ENCODE measurements at places on chromosomes 5 and 9.

- no peak for DNase-seq
These were observed at the start of gene GHR for GRCh38 chr5:42423285-42424165. TSS of gene GHR (plus strand) at chr5:42423439. CDS start at chr5:42565875, 142,436 bp downstream.

DNA sequence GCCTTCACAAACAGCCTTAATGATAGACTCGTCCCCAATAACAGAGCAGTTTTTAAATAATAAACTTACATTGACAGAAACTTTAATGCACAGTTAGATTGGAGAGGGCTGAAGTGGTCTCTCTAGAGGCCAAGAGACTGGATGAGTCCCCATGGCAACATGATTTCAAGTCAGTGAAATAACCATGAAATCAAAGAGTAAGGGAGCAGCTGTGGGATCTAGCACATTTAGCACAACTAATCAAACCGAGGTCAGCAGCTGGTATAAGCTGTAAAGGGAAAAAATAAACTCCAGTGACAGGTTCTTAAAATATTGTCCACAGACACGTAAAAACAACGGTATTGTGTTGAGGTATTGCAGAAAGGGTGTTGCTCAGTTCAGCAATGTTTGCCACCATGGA, 916.6 kb downstream of the DNAH5 start:
- no peak for DNase-seq

GRCh38 chr9:94111446-94111845, 27.2 kb downstream of the PTPDC1 start:
- no peak for DNase-seq

DNA sequence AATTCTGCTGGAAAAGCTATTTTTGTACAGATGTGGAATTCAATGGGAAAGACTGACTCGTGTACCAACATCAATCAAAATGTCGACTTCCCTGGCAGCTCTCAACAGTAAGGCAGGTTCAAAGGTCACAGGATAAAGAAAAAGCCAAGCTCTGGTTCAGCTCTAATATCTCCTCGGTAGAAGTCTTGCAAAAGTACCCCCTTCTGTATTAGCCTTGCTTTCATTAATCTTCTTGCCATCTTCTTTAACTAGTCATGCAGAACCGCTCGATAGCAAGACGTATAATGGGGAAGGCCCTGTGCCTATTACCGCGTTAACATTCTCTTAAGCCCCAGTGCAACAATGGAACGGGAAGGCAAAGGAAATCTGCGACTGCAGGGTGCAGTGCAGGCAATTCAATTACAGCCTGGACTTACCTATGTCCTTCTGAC, 201.2 kb downstream of the GAPVD1 start:
- DNase-seq: no peak

DNA sequence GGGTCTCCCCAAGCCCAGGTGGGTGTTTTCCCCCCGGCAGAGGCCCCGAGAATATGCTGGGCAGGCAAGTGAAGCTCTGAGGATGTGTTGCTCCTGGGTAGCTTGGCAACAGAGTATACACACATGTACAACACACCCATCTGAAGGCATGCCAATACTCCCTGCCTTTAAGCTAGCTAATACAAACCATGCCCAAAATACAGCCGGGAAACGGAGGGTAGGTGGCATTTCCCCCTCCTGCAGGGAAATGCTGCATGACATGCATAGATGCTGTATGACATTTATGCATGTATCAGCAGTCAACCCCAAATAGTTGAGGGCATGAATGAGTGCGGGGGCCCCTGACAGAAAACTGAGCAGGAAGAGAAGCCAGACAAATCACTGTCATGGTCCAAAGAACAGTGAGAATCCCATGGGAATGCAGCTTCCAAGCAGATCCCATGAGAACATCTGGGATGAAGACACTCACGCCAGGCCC, 614.1 kb downstream of the EBF1 start:
- no peak for DNase-seq

DNA sequence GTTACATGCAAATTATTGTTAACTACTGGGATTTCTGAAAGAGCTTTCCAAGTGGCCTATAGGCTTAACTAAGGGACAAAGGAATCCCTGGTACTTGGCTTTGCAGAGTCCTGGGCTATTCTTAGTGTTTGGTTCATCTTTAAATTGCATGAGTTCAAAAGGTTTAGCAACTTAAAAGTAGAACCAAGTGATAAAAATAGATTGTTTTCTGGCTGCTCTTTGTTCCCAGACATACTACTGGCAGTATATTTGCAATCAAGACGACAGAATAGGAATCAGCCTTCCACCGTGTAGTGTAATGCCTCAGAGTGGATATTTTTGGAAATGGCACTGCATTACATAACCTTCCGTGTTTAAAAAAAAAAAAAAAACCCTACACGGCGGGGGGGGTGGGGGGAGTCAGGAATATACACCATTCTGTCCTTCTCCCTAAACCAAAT, 1.0 kb downstream of the NREP start:
- no peak for DNase-seq

- DNase-seq: no peak
These were observed 64.3 kb upstream of the PTCH1 start for GRCh38 chr9:95580812-95581761.

- DNase-seq: no peak
These were observed 93.1 kb downstream of the RALGPS1 start for GRCh38 chr9:127007638-127008037.

- no peak for DNase-seq
These were observed 122.9 kb upstream of the SARDH start for GRCh38 chr9:133861086-133861485.

- DNase-seq: no peak
These were observed 1.2 kb upstream of the PCSK1 start for GRCh38 chr5:96434201-96434645.

- DNase-seq: no peak
These were observed 104.0 kb downstream of the MAMDC2 start for GRCh38 chr9:70147651-70148050.

DNA sequence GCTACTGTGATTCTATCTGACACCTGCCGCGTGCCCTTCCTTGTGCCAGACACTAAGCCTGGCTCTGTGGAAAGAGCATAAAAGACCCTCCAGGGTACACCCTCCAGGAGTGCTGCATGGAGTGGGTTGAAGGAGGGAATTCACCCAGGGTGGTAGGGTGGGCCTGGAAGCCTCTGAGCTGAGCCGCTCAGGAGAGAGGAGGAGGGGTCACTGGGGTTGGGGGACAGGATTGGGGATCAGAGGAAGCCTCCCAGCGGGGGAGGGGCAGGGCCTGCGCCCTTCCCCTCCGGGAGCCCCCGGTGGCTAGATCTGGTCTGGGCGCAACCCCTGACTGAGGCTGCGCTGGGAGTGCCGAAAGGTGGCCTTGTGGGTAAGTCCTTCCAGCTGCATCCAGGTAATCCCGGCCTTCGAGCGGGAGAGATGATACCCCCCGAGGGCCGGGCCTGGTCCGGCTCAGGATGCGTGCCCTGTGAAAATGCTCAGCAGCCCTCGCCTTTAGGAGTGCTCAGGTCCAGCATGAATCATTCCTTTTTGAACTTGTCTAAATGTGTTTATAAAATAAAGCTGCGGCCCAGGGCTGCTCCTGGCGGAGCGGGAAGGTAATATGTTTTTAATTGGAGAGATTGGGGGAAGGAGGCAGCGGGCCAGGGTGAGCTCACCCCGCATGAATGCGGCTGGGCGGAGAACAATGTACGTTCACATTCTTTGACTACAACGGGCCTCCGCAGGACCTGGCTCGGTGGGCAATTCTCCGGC, 118.1 kb upstream of the SMIM23 start:
- DNase-seq: no peak

DNA sequence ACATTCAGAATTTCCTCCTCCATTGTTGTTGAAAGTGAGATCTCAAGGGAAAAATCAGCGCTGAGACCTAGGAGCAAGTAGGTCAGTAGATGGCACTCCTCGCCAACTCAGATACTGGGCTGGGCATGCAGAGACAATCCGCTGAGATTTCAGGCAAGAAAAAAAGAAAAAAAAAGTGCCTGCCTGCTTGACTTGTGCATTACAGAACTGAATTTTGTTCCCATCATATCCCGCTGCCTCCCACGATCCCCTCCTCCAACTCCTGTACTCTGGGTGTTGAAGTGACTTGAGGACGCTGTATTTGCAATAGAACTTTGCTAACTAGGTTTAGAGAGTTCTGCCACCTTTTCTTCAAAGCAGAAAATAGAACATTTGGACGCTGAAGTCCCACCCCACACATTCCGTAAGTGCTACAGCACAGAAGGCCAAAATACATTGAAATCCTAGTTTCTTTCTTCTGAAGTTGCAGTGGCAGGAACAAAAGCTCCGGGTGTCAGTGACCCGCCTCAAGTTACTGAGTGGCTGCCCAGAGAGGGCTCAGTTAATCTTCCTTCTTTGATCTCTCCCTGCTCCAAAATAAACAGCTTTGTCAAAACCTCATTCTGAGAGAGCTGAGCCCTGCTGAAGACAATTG, 265.8 kb downstream of the MLLT3 start:
- peak; percentile 40 for DNase-seq

- DNase-seq: no peak
These were observed 174.8 kb downstream of the OLFM1 start for GRCh38 chr9:135262248-135262647.

DNA sequence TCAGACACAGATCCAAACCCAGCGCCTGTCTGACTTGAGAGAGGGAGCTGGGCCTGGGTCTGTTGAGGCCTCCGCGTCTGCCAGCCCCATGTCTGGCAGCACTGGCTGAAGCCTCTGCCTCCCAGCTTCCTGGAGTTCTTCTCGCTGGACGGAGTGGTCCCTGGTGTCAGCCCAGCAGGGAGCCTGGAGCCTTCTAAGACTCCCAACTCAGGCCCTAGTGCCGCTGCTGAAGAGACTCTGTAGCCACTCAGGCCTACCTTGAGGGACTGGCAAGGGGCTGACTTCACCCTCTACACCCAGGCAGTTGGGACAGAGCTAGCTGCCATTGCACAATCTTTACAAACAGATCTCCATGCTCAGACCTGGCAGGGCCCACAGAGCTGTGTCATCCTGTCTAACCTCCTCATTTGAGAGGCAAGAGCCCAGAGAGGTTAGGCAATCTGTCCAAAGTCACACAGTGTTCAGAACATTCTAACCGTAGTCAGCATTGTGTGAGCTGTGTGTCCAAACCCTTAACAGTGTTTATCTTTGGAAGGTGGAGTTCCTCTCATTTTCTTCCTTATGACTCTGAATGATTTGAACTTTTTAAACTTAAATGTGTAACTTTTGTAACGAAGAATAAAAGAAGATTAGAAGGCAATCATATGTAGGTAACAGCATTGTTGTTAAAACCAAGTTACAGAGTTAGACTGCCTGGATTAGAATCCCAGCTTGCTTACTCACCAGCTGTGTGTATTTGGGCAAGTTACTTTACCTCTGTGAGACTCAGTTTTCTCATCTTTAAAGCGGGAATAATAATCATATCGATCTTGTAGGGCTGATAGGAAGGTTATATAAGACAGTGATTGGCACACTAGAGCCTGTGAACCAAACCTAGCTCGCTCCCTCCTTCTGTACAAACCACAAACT, 4.6 kb upstream of the DUSP1 start:
- no peak for DNase-seq

- no peak for DNase-seq
These were observed 1.2 kb downstream of the SPRY4 start for GRCh38 chr5:142323480-142324135.

GRCh38 chr5:94223235-94223634, 395.2 kb downstream of the KIAA0825 start:
- no peak for DNase-seq

- DNase-seq: no peak
These were observed 106.5 kb upstream of the RAD23B start for GRCh38 chr9:107176436-107177151.

DNA sequence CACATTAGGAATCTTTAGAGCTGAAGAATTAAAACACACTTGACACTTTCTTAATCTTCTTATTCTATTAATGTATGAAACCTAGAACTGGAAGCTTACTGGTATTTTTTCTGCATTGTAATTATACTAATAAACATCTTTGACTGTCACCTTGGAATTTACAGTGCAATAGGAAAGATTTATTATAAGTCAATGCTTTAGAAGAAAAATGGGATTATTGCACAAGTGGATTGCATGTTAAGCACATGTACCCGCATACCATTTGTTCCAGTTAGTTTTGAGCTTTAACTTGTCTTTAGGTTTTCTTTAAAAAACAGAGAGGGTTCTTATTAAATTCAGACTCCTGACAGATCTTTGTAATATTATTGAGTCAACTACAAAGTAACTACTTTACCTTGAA, 278.5 kb downstream of the CCDC171 start:
- DNase-seq: no peak

DNA sequence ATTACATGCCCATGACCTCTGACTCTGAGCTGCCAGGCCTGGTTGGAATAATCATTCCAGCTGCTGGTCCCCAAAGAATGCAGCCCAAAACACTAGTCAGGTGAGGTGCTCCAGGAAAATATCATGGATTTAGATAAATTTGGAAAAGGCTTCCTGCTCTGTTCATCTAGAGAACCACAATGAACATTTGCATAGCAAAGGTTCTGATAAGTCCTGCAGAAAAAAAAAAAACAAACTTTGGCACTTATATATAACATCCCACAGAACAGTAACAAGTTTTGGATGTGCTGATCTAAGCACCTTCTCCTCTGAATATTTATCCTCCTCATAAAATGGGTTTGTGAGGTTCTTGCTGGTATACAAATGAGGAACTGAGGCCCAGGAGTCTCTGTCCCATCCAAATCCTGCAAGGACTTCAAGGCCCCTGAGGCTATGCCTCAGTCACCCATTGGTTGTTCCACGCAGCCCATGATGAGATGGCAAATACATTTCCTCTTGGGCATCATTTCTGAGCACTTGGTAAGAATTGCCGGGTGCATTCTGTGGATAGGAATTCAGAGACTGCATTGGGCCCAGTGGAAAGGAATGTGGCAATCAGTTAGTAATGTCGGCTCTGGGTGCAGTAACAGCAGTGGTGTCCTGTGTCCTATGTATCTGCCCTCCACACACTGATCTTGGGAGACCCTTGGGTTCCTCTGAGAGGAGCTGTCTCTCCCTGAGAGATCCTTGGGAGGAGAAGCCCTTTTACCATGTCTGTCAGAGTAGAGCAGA, 73.4 kb upstream of the ASS1 start:
- no peak for DNase-seq

DNA sequence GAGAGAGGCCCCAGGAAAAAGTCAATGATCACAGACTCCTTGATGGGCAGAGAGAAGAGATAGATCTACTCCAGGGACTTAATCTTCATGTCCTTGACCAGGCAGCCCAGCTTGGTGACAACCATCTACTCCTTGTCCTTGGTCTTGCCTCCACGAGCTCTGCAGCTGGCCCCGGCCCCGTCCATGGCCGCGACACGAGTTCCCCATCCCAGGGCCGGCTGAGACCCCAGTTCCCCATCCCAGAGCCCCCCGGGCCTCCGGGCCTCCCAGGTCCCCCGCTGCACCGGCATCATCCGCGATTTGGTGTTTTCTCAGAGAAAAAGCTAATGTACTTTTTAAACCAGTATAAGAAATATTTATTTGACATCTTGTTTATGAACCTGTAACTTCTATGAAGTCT, 2.5 kb upstream of the PGGT1B start:
- no peak for DNase-seq

Measured in CD4-positive, alpha-beta T cell treated with Interleukin-4 for 4 hours (primary cell).